ENCODE measurements at places on chromosomes 3 and 15.

DNA sequence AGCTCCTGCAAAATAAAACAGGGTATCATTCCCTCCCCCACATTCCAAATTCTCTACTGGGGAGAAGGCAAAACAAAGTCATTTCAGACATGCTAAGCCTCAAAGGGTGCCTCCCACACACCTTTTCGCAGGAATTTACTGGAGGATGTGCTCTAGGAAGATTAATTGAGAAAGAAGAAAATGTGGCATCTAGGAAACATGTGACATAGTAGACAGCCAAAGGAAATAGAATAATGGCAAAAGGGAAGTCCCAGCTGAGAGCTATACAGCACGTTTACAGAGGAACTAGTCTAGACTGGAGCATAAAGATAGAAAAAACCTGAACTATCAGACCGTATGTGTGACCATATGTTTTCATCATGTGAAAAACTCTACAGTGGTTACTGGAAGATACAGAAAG, 58.8 kb upstream of the MELTF start:
- no peak for DNase-seq

- no peak for DNase-seq
These were observed 499.8 kb downstream of the ROBO2 start for GRCh38 chr3:77539677-77540076.

DNA sequence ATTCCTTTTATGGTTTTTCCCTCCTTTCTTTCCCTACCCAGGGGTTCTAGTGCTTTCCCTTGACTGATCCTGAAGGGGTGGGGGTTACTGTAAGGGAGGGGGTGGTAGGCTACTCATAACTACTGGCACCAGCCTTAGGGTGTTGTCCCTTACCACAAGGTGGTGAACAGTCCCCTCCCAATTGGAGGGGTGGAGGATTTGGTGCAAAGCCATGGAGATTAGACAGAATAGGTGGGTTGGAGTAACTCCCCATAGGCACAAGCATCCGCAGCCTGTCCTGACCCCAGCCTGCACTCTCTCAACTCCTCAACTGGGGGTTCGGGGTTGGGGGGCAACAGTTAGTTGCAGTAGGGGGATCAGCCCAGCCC, 2.6 kb upstream of the HYAL2 start:
- no peak for DNase-seq

- DNase-seq: no peak
These were observed 237.8 kb upstream of the PEX5L start for GRCh38 chr3:180274536-180274935.

GRCh38 chr3:147574621-147575020, 165.5 kb downstream of the ZIC1 start:
- DNase-seq: no peak

Measured in stimulated activated CD8-positive, alpha-beta memory T cell treated with anti-CD3 and anti-CD28 coated beads, Interleukin-4, amount 100 ng/mL, for 48 hours (primary cell).